Ammon's horn (tissue), 1 donor: ENCODE measurements at places on chromosomes 12 and 14.

DNA sequence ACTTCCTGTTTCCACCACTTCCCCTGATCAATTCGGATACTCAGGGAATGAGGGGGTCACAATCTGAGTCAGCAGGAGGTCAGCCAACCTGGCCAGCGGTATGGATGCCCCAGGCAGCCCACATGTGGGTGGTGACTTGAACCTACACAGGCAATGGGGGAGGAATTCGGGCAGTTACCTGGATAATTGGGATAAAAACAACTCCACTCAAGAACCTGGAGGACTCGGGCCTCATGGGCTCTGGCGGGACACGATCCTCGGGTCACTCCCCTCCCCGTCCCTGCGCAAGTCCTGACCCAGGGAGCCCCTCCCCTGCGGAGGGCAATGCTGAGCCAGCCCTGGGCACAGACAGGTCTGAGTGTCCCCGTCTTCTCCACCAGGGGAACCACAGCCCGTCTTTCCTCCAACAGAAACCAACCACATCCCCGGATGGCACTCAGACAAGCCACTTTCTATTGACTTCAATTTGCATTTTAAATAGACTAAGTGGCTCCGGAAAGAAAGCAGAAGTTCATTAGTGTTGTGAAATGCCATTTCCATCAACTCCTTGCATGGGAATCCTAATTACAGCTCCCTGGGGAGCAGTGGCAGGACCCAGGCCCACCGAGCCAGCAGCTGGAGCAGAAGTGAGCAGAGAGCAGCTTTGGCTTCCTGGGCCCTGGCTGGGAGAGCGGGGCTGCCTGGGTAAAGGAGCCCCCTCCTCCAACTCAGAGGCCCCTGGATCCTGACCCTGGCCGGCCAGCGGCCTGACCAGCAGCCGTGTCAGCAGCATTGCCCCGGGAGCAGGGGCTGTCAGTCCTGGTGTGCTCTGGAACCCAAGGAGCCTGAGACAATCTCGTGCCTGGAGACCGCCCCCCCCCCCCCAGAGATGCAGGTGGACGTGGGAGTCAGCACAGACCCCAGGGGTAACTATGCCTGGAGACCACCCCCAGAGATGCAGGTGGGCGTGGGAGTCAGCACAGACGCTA lies 374.1 kb downstream of the ADGRD1 start:
- DNase-seq: no peak

- peak; percentile 61 for DNase-seq
Observed at GRCh38 chr12:63151623-63152320, 771 bp upstream of the AVPR1A start.

DNA sequence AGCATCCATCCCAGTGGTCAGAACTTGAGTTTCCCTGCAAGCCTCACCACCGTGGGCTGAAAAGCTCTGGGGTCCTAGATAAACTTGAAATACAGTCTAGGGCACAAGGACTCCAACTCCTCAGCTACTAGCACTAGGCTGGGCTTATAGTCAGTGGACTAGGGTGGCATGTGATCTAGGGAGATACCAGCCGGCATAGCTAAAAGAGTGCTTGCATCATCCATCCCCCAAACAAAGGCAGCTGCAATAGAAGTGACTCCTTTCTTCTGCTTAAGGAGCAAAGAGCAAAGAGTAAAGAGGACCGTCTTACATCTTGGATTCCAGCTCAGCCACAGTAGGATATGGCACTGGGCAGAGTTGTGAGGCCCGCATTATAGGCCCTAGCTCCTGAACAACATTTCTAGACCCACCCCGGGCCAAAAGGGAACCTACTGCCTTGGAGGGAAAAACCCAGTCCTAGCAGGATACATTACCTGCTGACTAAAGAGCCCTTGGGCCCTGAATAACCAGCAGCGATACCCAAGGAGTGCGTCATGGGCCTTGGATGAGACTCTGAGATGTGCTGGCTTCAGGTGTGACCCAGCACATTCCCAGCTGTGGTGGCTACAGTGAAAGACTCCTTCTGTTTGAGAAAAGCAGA lies 17.9 kb upstream of the SOS2 start:
- no peak for DNase-seq

DNA sequence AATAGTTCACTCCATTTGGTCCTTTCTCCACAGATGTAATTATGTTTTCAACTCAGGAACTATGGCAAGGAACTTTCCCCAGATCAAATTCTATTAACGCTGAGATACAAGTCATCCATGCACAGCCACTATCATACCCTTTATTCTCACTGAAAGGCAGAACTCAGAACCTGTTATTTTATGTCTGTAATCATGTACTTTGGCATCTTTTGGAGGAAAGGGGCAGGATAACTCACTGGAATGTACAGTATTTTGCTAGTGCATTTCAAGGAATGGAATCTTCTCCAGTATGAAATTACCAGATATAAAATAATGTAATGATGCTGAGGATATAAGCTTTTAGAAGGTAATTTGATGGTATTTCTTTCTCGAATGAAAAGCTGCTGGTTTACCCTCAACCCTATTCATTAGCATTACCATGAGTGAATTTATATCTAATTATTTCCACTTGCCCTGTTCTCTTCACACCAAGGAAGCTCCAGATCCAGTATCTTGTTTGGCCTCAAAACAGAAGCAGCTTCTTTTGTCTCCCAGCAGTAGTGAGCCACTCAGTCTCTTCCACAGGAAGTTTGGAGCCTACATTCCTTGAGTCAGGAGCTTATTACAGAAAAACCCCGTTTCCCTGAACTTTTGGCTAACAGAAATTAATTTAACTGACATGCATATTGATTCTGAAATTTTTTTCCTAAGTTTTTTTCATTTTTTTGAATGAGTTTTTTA lies 10.0 kb upstream of the AMHR2 start:
- no peak for DNase-seq

GRCh38 chr12:47271800-47272239 lies 192.1 kb upstream of the AMIGO2 start:
- no peak for DNase-seq

DNA sequence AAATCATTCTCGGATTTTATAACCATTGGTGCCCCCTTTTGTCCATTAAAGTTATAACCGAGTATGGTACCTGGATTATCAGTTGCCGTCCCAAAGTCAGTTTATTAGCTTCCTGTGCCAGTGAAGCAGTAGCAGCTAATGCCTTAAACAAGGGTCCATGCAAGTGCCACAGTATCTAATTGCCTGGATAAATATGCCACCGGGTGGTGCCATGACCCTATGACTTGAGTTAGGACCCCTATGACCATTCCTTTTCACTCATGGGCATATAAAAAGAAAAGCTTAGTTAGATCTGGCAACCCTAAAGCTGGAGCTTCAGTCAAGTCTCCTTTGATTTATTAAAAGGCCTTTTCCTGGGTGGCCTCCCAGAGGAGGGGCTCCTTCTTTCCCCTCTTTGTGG lies 1314.6 kb downstream of the TMEM121 start:
- no peak for DNase-seq

GRCh38 chr12:57844709-57845477 lies 1.6 kb downstream of the CTDSP2 start:
- peak; percentile 62 for DNase-seq

- DNase-seq: peak; percentile 5
Observed at GRCh38 chr12:105083031-105083430, 1.2 kb downstream of the ALDH1L2 start.

DNA sequence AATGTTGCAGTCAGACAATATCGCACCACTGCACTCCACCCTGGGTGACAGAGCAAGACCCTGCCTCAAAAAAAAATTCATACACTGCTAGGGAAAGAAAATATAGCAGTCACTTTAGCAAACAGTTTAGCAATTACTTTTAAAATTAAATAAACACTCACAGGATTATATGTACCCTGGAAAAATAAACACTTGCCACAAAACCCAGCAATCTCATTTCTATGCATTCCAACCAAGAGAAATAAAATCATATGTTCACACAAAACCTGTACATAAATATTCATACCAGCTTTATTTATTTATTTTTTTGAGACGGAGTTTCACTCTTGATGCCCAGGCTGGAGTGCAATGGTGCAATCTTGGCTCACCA lies 20.2 kb downstream of the ATXN2 start:
- DNase-seq: no peak

DNA sequence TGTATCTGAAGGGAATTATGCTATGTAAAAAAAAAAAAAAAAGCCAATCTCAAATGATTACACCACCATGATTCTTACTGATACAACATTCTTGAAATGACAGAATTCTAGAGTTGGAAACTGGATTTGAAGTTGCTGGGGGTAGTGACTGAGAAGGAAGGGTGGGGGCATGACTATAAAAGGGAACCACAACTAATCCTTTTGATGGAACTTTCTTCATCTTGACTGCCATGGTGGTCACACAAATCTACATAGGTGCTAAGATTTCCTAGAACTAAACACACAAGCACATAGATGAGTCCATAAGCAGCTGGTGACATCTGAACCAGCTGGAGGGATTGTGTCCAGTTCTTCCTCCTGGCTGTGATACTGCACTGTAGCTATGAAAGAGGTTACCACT lies 51.4 kb downstream of the CLMN start:
- no peak for DNase-seq

- no peak for DNase-seq
Observed at GRCh38 chr12:116077431-116077830, 200.1 kb downstream of the MED13L start.

- no peak for DNase-seq
Observed at GRCh38 chr12:83183132-83183531, 496.4 kb downstream of the TMTC2 start.

DNA sequence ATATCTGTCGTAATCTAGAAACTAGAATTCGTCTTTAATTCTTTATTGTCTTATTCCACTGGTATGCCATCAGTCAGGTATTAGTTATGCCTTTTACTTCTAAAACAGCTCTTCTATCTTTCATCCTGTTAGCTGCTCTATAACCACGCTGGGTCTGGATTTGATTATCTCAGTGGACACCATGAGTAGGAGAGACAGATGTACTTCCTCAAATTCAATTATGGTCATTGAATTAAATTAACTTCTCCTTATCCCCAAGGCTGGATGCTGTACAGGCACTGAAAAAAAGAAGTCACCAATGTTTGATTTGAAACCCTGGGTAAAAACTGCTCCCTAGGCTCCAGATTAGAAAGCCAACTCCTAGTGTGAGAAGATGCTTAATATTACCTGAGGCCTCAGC lies 107.3 kb downstream of the PIK3C2G start:
- DNase-seq: no peak

DNA sequence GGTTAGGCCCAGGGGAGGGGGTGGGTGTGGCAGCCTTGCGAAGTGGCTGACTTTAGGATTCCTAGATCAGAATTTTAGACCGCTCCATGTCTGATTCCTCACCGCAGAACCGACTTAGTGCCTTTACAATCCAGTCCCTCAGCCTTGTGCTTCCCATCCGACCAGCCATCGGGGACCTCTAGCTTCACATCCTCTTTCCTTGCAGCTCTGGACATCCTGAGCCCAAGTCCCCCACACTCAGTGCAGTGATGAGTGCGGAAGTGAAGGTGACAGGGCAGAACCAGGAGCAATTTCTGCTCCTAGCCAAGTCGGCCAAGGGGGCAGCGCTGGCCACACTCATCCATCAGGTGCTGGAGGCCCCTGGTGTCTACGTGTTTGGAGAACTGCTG lies 557 bp downstream of the COPS7A start:
- DNase-seq: peak; percentile 52

DNA sequence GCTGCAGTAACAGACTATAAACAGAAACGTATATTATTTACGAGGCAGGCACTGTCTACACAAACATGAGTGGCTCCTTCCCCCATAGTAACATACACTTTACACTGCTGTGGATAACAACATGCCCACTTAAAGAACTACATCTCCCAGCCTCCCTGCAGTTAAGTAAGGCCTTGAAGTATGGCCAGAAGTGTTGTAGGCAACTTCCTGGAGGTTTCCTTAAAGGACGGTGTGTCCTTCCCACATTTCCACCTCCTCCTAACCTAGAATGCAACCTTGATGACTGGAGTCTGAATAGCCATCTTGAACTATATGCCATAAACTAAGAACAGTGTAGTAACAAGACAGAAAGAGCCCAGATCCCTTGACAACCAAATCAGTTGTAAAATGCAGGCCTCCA lies 20.3 kb downstream of the MED13L start:
- no peak for DNase-seq

- DNase-seq: no peak
Observed at GRCh38 chr14:53035336-53036210, 84.7 kb upstream of the FERMT2 start.

- DNase-seq: no peak
Observed at GRCh38 chr14:83467811-83468210, 1934.2 kb upstream of the SEL1L start.

DNA sequence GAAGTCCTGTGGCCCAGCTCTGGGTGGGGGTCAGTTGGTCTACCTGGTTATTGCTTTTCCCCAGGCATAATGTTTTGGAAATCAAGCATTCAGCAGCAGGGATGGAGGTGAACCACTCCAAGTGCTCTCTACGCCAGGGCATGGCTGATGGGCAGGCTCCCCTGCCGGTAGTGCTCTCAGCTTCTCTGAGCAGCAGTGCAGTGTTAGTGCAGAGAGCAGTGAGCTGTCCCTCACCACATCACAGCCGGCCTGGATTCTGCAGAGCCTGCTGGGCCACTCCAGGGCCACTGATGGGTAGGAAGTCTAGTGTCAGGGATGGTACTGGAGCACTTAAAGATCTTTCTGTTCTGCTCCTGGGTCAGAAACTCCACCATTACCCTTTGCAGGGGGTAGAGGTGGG lies 151.1 kb downstream of the CALM1 start:
- DNase-seq: no peak

- DNase-seq: no peak
Observed at GRCh38 chr12:93379981-93380361, 2.2 kb downstream of the NUDT4 start.
